ENCODE measurements at places on chromosomes 13 and 19.

- no peak for DNase-seq
Observed at GRCh38 chr13:22748866-22749577, 431.8 kb upstream of the SGCG start.

DNA sequence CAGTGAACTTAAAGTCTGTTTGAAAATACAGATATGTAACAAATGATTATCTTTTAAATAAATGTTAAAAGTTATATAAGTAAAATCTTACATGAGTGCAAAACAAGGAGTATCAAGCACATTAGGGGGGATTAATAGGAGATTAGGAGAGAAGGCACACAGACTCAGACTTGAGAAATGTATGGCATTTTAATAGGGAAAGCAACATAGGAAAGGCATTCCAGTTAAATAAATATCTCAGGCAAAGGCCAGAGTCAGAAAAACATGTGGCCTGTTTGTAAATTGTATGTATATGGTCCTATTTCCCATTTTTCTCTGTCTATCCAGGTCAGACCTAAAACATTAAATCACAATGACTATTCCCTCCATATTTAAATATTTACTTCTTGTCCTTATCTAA is 462.7 kb downstream of the GPC6 start:
- no peak for DNase-seq

GRCh38 chr13:39760521-39760920 is 105.1 kb downstream of the COG6 start:
- no peak for DNase-seq

DNA sequence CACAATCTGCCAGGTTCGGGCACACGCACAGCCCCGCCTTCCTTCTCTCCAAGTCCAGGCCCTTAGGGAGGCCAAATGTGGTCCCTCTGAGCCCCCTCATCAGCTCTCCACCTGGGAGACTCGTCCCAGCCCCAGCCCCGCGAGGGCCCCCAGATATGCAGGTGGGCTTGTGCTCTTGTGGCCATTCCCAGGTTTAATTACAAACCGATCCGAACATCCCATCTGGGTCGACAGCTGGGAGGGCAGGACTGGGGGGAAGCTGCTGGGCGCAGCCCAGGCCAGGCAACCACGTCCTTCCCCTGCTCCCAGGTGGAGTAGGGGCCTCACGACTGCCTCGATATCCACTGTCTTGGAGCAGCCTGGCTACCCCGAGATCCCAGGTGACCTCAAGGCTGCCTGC is 7.5 kb upstream of the C2CD4C start:
- DNase-seq, result no peak

DNA sequence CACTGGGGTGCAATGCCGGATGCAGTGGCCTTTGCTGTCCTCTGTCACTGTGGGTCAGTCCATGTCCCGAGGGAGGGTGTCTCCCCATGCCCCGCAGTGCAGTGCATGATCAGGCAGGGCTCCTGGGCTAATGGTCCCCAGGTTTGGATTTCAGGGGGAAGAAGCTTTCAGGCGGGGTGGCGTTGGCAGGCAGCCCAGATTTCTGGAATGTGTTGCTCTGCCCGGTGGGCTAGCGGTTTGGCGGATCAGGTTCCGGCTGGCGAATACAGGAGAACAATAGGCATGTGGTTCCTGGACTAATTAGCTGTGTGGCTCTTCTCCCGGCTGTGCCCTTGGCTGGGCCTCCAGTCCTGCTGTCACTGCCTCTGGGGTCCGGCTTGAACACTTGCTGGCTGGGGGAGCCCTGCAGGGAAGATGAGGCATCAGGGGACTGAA is 141.3 kb downstream of the FGF9 start:
- peak; percentile 5 for DNase-seq

GRCh38 chr13:33289966-33290365 is 4.4 kb upstream of the STARD13 start:
- DNase-seq, result no peak

- no peak for DNase-seq
Observed at GRCh38 chr19:13951799-13952153, 533 bp upstream of the DCAF15 start.

DNA sequence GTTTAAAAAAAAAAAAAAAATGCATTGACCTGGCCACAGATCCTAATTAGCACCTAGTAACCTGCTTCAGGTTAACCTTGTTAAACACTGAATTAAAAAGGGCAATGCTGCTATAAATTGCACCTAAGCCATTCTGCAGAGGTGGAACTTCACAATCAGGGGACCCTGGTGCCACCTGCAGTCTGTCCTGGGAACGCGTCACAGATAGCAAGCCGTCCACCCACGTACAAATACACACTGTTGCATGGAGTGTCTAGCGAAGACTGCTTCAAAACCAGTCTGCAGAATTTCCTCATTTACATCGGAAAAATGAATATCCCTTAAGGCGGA is 169.3 kb downstream of the COL4A1 start:
- DNase-seq, result no peak

- no peak for DNase-seq
Observed at GRCh38 chr13:109813663-109814062, 27.3 kb upstream of the IRS2 start.

- DNase-seq, result peak; percentile 94
Observed at GRCh38 chr19:16118489-16119033, 6.9 kb downstream of the RAB8A start.

DNA sequence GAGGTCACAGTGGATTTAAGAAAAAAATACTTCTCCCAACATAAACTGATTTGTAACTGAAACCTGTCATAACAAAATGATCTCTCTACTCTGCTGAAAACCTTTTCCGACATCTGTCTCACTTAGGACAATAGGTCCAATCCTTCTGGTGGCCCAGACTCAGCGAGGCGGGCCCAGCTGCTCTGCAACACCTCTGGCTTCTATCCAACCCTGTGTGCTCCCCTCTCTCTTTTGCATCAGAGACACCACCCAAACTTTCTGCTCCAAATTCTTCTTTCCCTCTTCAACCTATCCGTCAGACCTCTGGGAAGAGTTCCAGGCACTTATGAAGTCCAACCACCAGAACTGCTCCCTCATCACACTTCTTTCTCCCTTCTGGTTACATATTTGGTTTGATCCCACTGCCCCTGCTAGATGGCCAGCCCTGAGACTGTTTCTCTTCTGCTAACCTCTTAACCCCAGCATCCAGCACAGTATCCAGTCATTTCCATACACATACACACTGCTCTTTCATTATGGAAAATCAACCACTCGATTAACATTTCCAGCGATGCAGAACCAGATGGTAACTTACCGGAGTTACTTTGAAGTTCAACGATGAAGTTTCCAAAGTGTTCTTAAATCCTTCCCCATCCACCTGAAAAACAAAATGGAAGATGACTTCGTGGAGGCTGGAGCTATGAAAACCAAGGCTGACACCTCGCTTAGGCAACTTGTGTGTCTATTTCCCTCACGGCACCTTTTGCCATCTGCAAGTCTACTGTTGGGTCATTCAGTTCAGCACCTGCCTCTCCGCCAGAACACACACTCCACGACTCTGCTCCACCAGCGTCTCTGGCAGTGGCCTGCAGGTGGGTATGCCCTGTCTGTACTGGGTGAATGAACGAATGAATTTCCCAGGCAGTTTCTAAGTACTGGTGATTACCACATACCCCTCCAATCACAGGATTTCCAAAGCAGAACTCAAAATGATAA is 9.4 kb downstream of the SAFB2 start:
- DNase-seq, result no peak

- peak; percentile 61 for DNase-seq
Observed at GRCh38 chr19:36060430-36060829, 5.7 kb downstream of the WDR62 start.

GRCh38 chr19:46704379-46705076 is 12.4 kb downstream of the PRKD2 start:
- DNase-seq, result peak; percentile 80

DNA sequence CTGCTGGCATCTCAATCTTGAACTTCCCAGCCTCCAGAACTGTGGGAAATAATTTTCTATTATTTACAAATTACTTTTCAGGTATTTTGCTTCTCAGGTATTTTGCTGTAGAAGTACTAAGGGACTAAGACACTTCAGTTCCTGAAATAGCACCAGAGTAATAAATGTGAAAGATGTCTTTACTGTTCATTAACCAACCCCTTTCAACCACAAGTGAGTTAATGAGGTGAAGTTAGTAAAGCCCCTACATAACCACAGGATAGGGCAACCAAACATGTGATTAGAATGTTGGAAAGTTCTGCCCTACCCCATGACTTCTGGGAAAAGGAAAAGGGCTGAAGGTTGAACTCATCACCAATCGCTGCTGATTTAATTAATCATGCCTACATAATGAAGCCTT is 2.7 kb upstream of the ZNF345 start:
- no peak for DNase-seq

GRCh38 chr13:25335856-25336255 is 34.4 kb downstream of the NUP58 start:
- no peak for DNase-seq

GRCh38 chr19:36089847-36090246 is 21.1 kb upstream of the OVOL3 start:
- DNase-seq, result no peak

DNA sequence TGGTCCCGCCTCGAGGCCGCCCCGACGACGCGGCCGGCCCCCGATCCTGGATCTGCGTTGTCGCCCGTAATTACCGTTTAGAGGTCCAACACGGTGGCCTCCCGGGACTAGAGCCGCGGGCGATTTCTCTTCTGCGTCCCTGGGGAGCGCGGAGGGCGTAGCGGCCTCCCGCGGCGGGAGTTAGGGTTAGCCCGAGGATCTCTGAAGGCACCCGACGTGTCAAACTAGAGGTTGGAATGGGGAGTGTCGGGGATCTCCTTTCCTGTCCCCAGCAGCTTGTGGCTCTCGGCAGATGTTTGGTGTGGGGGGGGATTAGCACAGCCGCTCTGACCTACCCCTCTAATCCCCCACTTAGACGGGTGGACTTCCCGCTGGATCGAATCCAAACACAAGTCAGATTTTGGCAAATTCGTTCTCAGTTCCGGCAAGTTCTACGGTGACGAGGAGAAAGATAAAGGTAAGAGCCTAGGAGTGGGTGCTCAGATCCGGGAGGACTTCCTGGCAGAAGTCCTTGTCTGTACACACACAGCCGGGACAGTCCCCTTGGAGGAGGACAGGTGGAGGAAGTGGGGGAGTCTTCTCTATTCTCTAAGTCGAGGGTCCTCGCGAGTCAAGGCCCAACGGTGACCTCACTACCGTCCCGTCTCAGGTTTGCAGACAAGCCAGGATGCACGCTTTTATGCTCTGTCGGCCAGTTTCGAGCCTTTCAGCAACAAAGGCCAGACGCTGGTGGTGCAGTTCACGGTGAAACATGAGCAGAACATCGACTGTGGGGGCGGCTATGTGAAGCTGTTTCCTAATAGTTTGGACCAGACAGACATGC is 581 bp downstream of the CALR start:
- no peak for DNase-seq

DNA sequence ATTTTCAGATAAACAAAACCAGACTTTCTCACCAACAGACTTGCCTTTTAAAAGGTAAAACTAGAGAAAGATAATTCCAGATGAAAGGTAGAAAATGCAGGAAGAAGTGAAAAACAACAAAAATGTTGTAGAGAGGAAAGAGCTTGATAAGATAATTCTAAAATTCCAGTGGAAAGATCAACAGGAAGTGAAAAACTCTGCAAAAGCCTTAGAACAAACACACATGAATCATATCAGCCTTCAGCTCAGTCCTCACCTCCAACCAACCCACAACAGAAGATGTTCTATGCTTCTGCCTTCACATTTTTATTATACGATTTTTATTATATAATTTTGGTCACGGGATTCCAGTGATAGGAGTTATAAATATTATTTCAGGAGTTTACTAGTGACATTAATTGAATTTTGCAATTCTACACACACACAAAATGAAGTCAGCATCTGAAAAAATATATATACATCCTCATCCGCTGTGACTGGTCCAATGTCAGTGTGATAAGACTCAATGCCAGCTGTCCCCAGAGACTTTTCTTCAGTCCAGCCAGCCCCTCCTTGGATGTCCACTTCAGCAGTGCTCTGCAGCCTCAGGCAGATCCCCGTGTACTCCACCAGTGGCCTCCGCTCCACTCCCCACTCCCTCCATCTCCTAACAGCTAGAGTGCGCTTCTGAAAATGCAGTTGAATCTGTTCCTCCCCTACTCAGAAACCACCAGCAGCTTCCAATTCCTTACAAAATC is 57.9 kb downstream of the GADD45B start:
- no peak for DNase-seq

DNA sequence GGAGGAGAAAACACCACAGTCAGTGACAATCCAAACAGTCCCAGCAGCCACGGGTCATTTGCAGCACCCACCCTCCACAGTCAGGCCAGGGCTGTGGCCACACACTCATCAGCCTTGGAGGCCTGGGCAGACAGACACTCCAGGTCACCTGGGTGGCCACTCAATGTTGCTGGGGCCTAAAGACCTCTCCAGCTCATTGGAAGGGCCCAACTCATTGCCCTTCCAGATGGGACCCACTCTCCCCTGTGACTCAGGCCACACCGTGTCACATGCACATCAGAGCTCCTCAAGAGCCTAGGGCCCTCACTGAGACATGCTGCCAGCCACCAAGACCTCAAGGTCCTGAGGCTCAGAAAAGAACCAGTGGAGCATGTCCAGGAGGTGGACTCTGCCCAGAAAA is 22.4 kb downstream of the TUBA3C start:
- DNase-seq, result no peak

- DNase-seq, result no peak
Observed at GRCh38 chr19:45865269-45865948, 1.3 kb downstream of the FOXA3 start.

- peak; percentile 95 for DNase-seq
Observed at GRCh38 chr13:50529154-50529882, 314.2 kb downstream of the DLEU7 start.

DNA sequence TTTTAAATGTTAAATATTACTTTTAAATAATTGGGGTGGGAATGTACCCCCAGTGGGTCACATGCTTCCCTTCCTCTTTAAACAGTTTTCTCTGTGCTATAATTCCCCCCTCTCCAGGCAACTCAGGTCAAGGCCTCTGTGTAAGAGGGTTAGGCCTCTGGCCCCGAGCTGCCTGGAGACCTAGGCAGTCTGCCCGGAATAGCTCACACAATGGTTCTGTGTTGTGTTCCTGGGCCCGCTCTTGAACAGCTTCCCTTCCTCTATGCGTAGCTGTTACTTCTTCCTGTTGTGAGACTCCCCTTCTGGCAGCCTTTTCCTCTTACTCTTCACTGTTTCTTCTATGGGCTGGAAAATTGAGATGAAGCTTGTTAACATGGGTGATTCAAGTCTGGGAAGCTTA is 14.8 kb upstream of the ZNF492 start:
- DNase-seq, result no peak

DNA sequence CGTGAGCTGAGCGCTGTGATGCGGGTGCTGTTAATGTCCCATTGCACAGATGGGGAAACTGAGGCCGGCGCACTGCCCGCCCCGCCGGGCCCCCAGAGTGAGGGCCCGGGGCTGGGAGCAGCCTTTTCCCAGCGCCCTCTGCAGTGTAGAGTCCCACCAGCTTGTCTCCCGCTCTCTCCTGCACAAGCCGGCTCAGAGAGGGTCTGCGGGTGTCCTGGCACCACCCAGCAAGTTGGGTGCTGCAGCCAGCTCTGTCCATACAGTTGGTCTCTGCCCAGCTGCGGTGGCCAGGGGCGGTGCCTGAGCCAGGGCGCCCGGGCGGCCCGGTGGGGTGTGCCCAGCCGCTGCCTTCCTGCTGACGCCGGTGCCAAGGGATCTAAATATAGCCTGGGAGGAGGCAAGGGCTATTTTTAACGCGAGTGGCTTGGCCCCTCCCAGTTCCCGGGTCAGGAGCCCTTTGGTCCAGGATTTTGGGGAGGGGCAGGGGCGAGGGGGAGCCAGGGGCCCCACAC is 19.3 kb downstream of the GADD45B start:
- no peak for DNase-seq

- no peak for DNase-seq
Observed at GRCh38 chr13:60335531-60335930, 61.5 kb upstream of the TDRD3 start.

GRCh38 chr19:31910224-31910623 is 435.2 kb upstream of the ZNF507 start:
- no peak for DNase-seq
